CD4-positive, alpha-beta T cell (primary cell): ENCODE measurements at places on chromosomes 13 and 19.
A peak's percentile ranks its signal among the peaks of the same experiment; 100 is the strongest.

- no peak for DNase-seq
These were observed 116.9 kb downstream of the EFNB2 start for GRCh38 chr13:106418556-106418955.

- DNase-seq, result no peak
These were observed 58.8 kb downstream of the RGCC start for GRCh38 chr13:41516166-41516565.

DNA sequence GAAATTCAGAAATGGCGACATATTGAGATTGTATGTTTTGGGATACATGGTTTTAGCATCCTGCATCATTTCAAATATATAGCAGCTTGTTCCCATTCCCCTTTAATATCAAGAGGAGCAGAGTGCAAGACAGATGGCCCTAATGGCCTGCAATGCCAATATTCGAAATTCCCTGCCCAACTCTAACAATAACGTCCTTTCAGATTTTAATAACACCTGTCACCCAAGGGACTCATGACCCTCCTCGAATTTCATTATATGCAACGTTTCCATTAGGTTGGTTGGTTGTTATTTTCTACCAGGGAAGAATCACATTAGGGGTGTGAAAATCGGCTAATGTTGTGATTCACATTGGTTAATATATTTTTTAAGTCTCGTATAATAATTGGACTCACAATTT lies 170.0 kb downstream of the TNFSF13B start:
- DNase-seq, result no peak

DNA sequence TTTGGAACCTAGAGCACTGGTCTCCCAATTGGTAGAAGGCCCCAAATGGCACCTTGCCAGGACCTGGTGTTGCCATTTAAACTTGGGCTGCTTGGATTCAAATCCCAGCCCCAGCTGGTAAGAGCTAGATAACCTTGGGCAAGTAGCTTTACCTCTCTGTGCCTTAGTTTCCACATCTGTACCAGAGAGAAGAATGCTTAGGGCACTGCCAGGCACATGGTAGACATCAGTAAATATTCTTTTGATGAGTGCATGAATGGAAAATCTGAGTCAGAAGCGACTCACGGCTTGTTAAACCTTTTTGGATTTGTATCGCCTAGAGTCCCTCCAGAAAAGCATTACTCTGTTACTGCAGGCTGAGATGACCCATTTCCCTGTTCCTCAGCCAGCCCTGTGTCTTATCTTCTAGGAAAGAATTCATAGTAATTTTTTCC lies 90.9 kb downstream of the SIPA1L3 start:
- no peak for DNase-seq

- no peak for DNase-seq
These were observed 26.8 kb upstream of the ACOD1 start for GRCh38 chr13:76921516-76921915.

GRCh38 chr19:34475975-34476594 lies 5.5 kb upstream of the WTIP start:
- DNase-seq, result no peak

GRCh38 chr13:28743020-28743419 lies 24.2 kb upstream of the SLC46A3 start:
- DNase-seq, result no peak

GRCh38 chr13:74174810-74175209 lies 40.6 kb upstream of the KLF12 start:
- no peak for DNase-seq

GRCh38 chr13:75357576-75358289 lies 124.2 kb downstream of the TBC1D4 start:
- peak; percentile 36 for DNase-seq

DNA sequence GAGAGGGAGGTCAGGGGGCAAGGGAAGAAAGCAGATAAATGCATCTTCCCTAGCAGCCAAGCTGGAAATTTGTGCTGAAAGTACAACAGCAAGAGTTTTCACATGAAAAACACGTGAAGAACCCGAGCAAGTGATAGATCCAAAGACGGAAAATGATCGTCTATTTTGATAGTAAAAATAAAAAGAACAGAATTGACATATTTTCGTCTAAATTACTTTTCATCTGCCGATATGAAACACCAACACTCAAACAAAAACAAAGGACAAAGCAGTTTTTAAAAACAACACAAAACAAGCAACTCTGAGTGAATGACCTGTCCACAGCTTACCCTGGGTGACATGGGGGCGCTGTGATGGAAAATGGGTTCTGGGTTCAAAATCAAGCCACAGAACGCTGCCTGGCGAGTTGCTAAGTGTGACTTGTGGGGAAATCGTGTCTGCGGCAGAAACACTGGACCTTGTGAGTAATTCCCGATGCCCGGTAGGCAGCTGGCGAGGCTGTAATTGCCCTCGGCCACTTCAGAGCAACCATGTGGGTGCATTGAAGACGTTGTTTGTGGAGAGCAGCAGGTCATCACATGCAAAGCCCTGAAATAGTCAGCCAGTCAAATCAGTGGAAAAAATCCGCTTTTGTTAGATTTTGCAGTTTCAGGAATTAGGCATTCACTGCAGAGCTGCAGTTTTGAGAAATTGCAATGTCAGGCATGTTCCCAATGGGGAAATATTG lies 7.4 kb downstream of the SOX1 start:
- DNase-seq, result no peak

DNA sequence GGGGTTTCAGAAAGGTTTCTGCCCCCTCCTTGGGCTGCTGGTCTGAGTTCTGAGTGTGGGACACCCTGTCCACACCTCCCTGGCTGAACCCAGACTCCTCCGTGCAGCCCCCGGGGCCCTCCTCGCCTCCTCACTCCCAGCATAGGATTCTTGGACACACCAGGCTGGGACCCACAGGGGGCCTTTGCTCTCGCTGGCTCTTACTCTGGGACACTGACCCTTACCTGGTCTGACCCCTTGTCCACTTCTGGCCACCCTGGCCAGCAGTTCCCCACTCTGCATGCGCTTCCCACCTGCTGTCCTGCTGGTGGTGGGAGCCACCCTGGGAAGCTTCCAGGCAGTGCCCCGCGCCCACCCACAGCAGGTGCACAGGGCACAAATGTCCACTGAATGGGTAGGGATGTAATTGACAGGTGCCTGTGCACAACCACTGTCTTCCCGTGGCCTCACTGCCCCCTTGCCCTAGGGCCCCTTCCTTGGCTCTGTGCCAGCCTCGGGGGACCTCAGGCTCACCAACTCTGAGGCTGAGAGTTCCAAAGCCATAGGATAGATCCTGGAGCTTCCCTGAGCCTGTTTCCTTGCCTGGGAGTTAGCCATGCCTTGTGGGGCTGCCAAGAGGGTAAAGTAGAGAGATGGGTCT lies 7.0 kb upstream of the SLC25A42 start:
- no peak for DNase-seq

- DNase-seq, result no peak
These were observed 176.9 kb downstream of the TBC1D4 start for GRCh38 chr13:75305059-75305458.

GRCh38 chr19:1947651-1948209 lies 6.8 kb downstream of the CSNK1G2 start:
- no peak for DNase-seq

DNA sequence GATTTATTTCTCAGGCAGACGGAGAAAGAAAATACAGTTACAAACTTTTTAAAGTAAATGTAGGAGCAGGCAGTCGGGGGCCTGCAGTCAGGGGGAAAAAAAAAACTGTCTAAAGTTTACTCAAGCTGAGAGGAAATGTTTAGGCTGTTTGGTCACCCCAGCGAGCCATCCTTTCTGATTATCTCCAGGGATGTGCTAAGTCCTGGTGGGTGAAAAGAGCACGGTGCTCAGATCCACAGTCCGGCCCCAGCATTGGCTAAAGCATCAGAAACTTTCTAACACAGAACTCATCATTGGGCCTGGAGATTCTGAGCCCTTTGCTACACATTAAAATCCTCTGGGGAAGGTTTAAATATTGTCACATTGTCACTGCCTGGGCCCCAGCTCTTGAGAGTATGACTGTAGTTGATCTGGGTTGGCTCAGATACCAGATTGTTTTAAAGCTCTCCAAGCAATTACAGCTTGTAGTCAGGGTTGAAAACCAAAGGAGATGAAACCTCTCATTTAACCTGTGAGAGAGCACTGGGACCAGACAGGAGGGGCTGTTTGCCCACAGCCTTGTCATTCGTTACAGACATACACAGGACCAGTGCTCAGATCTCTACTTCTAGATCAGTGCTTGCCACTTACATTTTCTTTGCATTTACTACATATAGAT lies 131.1 kb upstream of the HTR2A start:
- DNase-seq, result no peak

GRCh38 chr13:62119739-62120700 lies 704.4 kb upstream of the PCDH20 start:
- no peak for DNase-seq

DNA sequence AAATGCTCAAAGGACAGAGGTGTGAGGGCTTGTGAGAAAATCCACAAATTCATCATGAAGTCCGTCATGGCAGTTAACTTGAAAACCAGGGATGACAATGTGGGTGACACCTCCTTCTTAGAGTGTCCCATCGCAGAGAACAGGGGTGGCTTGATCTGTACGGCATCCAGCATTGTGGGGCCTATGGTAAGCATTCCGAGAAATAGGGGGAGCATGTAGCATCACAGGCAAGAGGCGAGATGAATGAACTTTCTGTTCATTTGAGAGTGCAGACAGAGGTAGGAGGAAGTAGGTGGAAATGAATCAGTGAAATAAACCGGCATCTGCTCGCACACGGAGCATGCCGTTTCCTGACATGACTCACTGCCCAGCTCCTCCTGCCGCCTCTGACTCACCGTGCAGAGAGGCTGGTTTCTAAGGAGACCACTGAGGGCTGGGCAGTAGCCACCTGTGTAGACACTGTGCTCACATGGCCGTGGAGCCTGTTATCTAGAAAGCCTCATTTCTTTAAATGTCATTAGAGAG lies 339.0 kb downstream of the RFC3 start:
- DNase-seq, result peak; percentile 5

DNA sequence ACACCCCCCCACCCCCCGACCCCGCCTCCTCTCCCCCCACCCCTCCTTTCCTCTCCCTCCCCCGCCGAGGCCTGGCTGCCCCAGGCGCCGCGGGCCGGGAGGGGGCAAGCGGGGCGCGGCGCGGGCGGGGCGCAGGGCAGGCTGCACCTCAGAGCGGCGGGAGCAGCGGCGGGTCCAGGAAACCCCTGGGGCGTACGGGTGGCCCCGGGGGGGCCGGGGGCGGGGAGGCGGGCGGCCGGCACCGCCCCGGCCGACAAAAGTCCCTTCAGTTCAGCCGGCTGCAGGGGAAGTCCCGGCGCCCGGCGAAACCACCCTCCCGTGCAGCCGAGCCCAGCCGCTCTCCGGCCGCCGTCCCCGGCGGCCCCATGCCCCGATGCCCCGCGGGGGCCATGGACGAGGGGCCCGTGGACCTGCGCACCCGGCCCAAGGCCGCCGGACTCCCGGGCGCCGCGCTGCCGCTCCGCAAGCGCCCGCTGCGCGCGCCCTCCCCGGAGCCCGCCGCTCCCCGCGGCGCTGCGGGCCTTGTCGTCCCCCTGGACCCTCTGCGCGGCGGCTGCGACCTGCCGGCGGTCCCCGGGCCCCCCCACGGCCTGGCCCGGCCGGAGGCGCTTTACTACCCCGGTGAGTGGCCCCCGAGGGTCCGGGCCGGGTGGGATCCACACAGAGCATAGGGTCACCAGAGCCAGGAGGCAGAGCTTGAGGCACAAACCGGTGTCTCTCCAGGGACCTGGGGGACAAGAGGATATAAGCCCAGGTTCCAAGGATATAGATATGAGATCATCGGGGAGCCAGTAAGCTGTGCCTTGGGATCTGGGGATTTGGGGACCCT lies at the start of gene BCL3:
Gene BCL3, plus strand, starts transcription at position 283 of the 829 bp plus-strand sequence. Its CDS starts 83 bp downstream, at position 366.
- peak; percentile 92 for DNase-seq

- no peak for DNase-seq
These were observed 61.8 kb downstream of the ATP11A start for GRCh38 chr13:112751617-112752016.

- no peak for DNase-seq
These were observed 449.9 kb downstream of the KLF12 start for GRCh38 chr13:73684286-73684685.

GRCh38 chr19:29371251-29372090 lies 154.3 kb upstream of the VSTM2B start:
- DNase-seq, result no peak

GRCh38 chr19:46659151-46660007 lies 1.6 kb downstream of the DACT3 start:
- DNase-seq, result no peak

DNA sequence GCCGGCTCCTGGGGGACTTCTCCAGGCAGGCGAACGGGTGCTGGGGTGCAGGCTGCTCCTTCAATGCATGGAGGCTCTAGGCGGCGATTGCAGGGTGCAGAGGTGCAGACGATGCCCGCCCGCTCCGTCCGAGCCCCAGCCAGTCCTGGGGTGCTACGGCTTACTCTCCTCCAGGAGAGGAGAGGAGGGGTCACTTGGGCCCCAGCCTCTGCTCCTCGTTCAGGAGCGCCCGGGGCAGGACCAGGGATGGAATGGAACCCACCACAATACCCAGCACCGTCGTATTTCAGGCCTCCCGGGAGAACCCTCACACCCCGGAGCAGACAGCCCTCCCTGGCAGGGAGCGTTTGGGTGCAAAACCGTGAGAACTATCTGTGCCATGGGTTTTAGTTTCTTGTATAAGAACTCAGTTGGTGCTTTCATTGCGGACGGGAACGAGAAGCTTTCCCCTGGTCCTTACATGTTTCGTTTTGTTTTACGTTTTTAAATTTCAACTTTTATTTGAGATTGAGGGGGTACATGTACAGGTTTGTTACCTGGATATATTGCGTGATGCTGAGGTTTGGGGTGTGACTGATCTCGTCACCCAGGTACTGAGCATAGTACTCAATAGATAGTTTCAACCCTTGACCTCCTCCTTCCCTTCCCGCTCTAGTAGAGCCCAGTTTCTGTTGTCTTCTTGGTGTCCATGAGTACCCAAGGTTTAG lies 46.8 kb downstream of the ARHGEF18 start:
- DNase-seq, result no peak

DNA sequence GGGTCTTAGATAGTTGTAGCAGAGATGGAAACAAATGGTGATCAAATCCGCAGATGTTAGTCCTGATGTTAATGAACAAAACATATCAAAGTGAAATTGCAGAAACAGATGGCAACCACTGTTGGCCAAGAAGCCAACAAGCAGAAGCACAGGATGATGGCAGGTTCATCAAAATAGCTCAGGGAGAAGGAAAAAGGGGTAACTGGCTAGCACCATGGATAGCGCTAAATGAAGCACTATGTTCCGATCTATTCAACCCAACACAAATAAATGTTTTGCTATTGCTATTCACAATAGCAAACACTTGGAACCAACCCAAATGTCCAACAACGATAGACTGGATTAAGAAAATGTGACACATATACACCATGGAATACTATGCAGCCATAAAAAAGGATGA lies 413.7 kb downstream of the FGF14 start:
- no peak for DNase-seq

- DNase-seq, result no peak
These were observed 350.6 kb downstream of the LIG4 start for GRCh38 chr13:107864543-107865317.

DNA sequence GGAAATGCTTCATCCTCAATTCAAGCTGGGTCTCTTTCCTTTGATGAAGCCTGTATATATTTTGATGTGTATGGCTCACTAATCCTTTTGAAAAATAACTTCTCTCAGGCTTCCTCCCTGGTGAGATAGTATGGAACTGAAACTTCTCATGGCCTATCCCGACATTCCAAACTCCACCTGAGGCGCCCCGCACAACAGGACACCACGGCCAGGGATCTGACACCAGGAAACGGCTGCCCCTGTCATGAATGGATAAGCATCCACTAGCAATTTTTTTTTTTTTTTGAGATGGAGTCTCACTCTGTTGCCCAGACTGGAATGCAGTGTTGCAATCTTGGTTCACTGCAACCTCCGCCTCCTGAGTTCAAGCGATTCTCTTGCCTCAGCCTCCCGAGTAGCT lies 16.4 kb downstream of the SLC7A1 start:
- DNase-seq, result no peak
